Kidney epithelial cell (primary cell): ENCODE measurements at places on chromosomes 12 and 14. TPM values are rescaled to one million over a fixed set of nuclear protein-coding genes. Genes with fewer than 3 reads are reported as not detected.

The OR9K2 gene
- not detected in 2 replicates for total RNA-seq

The FSCB gene
- total RNA-seq, result 0.08 TPM in 1 of 2 replicates, not detected in the other

The NELL2 gene
- 3.5 and 9.7 TPM in 2 replicates for total RNA-seq

The SLC6A15 gene
- 14.9 and 15.9 TPM in 2 replicates for total RNA-seq

The CLEC4C gene
- not detected in 2 replicates for total RNA-seq

The CREBL2 gene
- 19.2 and 21.7 TPM in 2 replicates for total RNA-seq

The IL23A gene
- total RNA-seq, result 30.9 and 33.6 TPM in 2 replicates

The IL26 gene
- not detected in 2 replicates for total RNA-seq

The MYO1H gene
- not detected in 2 replicates for total RNA-seq

The CLEC14A gene
- total RNA-seq, result 0.27 and 0.58 TPM in 2 replicates

The FGF23 gene
- total RNA-seq, result not detected in 2 replicates

The KCNJ8 gene
- total RNA-seq, result 0.25 and 0.27 TPM in 2 replicates

The RFX4 gene
- total RNA-seq, result not detected in 2 replicates

The SNW1 gene
- 60.2 and 66.4 TPM in 2 replicates for total RNA-seq

The PRB2 gene
- not detected in 2 replicates for total RNA-seq

The TMEM132C gene
- 0.42 and 0.48 TPM in 2 replicates for total RNA-seq

The HECTD1 gene
- 118 TPM in 2 replicates for total RNA-seq

The SYCP3 gene
- 0.07 TPM in 1 of 2 replicates, not detected in the other for total RNA-seq

The TAS2R9 gene
- total RNA-seq, result not detected in 2 replicates

The LRTM2 gene
- not detected in 2 replicates for total RNA-seq

The ZBTB42 gene
- total RNA-seq, result 8.4 and 13.8 TPM in 2 replicates

The FGD4 gene
- total RNA-seq, result 11.0 and 17.5 TPM in 2 replicates

The KIF5A gene
- 1.2 and 1.9 TPM in 2 replicates for total RNA-seq
